ENCODE measurements at places on chromosomes 11 and 22.

- DNase-seq: no peak
Measured at GRCh38 chr11:111785886-111786412, 19.8 kb upstream of the PPP2R1B start.

GRCh38 chr11:62143727-62144126, 19.9 kb downstream of the INCENP start:
- DNase-seq: peak; percentile 8

DNA sequence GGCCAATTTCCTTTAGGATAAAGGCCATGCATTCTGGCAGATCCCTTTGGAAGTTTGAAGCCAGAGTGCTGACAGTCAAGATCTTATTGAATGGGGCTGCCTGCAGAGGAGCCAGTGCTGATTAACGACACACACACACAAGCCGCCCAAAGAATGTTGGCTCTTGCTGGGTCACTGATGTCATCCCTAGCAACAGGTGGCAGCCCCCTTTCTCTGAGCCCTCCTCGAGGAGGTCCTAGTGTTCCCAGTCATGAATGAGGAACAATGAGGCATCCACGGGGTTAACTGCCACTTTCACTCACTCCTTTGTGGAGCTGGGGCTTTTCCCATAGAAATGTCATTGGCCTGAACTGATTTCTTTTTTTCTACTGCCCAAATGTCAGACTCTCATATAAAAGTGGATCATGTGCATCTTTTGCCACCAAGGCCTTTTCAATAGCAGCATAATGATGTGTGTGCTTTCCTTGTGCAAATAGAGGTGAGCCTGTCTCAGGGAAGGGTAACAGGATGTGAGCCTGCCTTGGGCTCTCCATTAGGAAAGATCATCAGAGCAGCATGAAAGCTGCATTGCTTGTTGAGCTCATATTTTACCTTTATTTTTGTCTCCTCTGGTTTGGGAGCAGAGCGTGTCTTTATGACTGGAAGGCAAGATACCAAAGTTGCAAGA, 301.8 kb upstream of the MTNR1B start:
- DNase-seq: no peak

GRCh38 chr11:33214767-33215166, 42.4 kb upstream of the HIPK3 start:
- no peak for DNase-seq

DNA sequence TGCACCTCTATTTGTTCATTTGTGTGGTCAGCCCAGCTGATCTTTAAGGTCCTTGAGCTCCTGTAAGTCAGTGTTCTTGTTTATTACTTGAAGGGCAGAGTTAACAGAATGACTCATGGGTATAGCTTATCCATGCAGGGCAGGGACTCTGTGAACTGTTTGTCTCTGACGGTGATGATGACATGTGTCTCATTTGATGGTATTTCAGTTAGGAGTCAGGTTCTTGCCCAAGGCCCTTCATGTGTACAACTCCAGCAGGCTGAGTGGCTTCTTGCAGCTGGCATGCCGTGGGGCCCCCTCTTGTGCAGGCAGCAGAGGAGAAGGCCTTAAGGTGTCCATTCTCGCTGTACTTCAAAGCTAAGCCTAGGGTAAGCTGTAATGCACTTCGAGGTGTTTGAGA, 165.1 kb downstream of the DBX1 start:
- DNase-seq: no peak

DNA sequence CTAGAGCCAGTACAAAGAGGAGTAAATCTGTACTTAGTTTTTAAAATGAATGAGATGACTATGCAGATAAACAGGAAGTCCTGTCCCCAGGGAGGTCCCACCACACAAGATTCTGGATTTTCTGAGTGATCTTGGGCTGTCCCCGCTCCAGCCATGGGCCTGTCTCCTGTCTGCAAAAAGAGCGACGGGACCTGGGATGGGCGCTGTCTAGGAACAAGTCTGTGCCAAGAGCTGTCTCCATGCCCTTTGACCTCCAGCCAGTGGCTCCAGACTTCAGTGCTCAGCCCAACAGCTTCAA, 6.0 kb downstream of the CSNK1E start:
- DNase-seq: no peak

DNA sequence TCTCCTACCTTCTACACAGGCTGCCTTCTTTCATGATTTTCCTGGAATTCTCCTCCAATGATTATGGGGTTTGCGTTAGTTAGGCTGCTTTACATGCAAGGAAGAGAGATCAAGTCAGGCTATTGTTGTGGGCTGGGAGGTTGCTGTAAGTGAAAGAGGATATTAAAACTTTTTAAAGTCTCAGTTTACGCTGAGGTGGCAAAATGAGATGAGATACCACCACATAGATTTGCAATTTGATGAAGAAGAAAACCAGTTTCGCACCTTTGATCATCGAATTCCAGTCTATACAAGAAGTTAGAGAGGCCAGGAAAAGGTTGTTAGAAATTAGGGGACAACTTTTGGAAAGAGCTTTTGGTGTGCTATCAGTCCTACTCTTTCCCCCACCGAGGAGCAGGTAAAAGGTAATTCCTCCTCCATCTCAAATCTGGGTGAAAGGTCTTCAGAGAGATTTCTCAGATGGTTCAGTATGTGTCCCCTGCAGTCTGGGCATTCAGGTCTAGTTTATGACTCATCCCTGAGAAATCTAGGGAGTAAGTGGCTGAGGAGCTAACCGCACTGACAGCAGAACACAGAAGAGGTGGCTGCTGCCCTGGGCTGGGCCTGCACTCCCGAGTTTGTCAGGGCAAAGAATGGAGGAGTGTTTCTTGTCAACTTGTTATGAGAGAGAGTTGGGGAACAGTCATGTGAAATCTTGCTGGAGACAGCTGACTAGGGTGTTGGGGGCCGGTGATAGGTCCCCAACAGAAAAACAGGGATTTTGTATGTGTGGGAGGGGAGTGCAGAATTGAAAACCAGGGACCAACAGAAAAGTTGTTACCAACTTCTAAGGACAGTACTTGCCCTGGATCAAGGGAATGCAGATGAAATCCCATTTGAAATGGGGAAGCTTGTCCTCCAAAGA, 34.7 kb downstream of the CCDC83 start:
- DNase-seq: no peak

- DNase-seq: no peak
Measured at GRCh38 chr11:110119317-110119716, 26.1 kb downstream of the ZC3H12C start.

DNA sequence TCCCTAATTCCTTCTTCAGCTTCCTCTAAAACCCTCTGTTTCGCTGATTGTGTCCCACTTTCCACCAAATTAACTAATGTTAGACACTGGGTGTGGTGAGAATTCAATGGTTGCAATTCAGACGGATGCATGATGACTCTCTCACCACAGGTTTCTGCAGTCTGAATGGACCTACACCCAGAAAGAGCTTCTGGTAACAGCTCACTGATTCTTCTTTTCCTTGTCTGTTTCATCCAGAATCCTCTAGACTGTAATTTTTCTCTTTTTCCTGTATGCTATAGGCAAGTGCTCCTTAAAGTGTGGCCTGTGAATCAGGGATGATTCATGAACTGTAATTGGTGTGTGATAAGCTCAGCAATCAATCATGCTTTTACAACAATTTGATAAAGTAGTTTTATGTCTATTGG, 18.1 kb downstream of the MMP10 start:
- DNase-seq: no peak

GRCh38 chr11:63032457-63032856, 16.8 kb upstream of the SLC22A8 start:
- DNase-seq: no peak

- peak; percentile 86 for DNase-seq
Measured at GRCh38 chr22:24429411-24430365, 2.3 kb downstream of the ADORA2A start.
